ENCODE measurements at places on chromosomes 16 and 17.
A peak's percentile ranks its signal among the peaks of the same experiment; 100 is the strongest.

- H3K36me3 ChIP-seq, result no peaks in the 10 kb centered on the region
- peak overlapping the region; percentile 77 for H3K4me3 ChIP-seq
- H3K4me1 ChIP-seq, result no peaks in the 10 kb centered on the region
- H3K27ac ChIP-seq, result no peak overlapping the region
- DNase-seq, result peak; percentile 55
Measured at GRCh38 chr16:47142486-47142820, 1.3 kb downstream of the NETO2 start.

GRCh38 chr17:68807998-68808772 lies 147.0 kb downstream of the ABCA8 start:
- H3K27me3 ChIP-seq, result no peaks in the 10 kb centered on the region
- H3K36me3 ChIP-seq, result no peaks in the 10 kb centered on the region
- H3K27ac ChIP-seq, result no peak overlapping the region

DNA sequence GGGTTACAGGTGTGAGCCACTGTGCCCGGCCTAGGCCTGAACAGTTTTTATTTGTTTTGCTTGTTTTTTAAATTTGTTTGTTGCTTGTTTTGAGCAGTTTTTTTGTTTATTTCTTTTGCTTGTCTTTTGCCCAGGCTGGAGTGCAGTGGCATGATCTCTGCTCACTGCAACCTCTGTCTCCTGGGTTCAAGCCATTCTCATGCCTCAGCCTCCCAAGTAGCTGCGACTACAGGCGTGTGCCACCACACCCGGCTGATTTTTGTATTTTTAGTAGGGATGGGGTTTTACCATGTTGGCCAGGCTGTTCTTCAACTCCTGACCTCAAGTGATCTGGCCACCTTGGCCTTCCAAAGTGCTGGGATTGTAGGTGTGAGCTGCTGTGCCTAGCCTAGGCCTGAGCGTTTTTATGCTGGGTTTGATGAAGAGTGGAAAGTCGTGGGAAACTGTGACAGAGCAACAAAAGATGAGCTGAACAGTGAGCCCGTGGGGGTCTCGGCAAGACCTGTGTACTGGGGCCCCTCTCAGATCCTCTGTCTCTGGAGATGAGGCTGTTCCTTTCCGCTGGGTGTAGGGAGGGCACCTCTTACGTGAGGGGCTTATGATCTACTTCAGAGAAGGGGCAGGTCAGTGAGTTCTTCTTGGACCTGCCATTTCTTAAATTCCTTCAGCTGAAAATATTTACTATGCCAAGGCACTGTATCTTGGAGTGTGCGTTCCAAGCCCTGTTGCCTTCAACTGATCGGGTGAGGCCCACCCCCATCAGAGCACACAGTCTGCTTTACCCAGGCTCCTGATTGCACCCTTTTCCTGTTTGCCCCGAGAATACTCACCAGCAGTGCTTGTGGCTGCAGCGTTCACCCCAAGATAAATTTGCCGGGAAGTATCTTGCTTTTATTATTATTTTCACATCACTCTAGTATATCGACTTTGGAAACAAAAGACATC lies 322.1 kb downstream of the SEC14L1 start:
- H3K27ac ChIP-seq, result no peak overlapping the region
- H3K27me3 ChIP-seq, result no peaks in the 10 kb centered on the region
- no peaks in the 10 kb centered on the region for H3K36me3 ChIP-seq
- no peak for DNase-seq
- peaks cover 19% of the 10 kb centered on the region for H3K4me1 ChIP-seq

DNA sequence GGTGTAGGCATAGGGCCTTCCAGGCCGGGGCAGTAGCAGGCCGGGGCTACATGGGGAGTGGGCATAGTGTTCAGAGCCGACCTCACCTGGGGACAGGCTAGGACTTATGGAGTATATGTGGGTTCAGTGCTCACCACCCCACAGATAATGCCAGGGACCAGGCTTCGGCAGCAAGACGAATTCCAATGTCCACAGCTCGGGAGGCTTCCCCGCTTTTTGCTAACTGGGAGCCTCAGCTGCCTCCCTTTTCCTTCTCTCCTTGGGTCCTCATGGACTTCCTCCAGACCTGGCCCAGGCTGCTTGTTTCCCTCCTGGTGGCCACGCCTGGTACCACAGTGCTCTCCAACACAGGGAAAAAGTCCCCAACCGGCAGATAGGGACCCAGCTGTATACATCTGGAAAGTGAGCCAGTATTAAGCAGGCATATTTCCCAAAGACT lies 20.1 kb upstream of the SLC46A1 start:
- DNase-seq, result peak; percentile 34
- no peaks in the 10 kb centered on the region for H3K36me3 ChIP-seq
- no peaks in the 10 kb centered on the region for H3K4me1 ChIP-seq
- H3K4me3 ChIP-seq, result no peak overlapping the region
- H3K27ac ChIP-seq, result no peak overlapping the region

GRCh38 chr17:76570877-76571471 lies 14.7 kb downstream of the ST6GALNAC2 start:
- H3K27me3 ChIP-seq, result no peaks in the 10 kb centered on the region
- H3K36me3 ChIP-seq, result no peaks in the 10 kb centered on the region
- H3K27ac ChIP-seq, result no peak overlapping the region
- H3K4me3 ChIP-seq, result no peak overlapping the region
- H3K4me1 ChIP-seq, result no peaks in the 10 kb centered on the region

Data from GM23248 (cell line).